ENCODE measurements at places on chromosomes 12 and 14.

GRCh38 chr12:2231956-2232355 is 179.2 kb downstream of the CACNA1C start:
- DNase-seq: no peak

GRCh38 chr14:52023518-52023917 is 34.2 kb downstream of the RTRAF start:
- no peak for DNase-seq

DNA sequence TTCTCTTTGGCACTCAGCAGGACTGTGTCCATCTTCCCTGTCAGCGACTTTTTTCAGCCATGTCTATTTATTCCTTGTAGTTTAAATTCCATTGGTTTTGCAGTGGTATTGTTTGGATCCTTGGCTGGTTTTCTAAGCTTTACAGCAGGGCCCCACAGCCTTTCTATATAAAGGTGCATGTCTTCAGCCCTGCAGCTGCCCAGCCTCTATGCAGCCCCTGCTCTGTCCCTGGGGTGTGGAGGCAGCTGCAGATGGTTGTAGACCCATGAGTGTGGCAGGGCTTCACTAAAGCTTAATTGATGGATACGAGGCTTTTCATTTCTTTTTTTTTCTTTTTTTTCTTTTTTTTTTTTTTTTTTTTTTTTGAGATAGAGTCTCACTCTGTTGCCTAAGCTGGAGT is 29.7 kb downstream of the SFSWAP start:
- no peak for DNase-seq

GRCh38 chr12:2413301-2413700 is 360.5 kb downstream of the CACNA1C start:
- DNase-seq: no peak

GRCh38 chr14:92122761-92123160 is 992 bp downstream of the CPSF2 start:
- DNase-seq: no peak

GRCh38 chr12:132766380-132767085 is 4.9 kb upstream of the ANKLE2 start:
- DNase-seq: no peak

- DNase-seq: no peak
Observed at GRCh38 chr12:31876568-31877424, 82.4 kb upstream of the RESF1 start.

GRCh38 chr14:51684760-51685159 is 33.0 kb downstream of the FRMD6 start:
- no peak for DNase-seq

DNA sequence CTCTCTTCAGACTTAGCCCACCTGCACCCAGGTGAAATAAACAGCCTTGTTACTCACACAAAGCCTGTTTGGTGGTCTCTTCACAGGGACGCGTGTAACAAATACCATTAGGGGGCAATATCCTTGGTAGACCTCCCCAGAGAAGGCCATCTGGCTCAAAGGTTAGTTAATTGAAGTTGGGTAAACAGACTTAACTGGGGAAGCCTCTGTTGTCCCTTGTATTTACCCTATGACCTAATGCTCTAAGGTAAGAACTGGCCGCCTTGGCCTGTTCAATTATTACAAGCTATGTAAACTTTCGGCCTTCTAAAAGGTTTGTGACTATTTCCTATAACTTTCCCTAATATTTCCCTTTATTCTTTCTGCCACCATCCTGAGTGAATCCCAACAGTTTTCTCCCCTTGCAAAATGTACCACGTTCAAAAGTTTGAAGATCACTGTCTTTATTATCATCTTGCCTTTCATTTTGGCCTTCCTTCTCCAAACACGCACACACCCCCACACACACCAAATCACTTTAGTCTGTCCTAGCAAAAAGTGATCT is 15.3 kb upstream of the LYZ start:
- no peak for DNase-seq

GRCh38 chr12:131830914-131831571 is 2.9 kb downstream of the MMP17 start:
- DNase-seq: no peak

DNA sequence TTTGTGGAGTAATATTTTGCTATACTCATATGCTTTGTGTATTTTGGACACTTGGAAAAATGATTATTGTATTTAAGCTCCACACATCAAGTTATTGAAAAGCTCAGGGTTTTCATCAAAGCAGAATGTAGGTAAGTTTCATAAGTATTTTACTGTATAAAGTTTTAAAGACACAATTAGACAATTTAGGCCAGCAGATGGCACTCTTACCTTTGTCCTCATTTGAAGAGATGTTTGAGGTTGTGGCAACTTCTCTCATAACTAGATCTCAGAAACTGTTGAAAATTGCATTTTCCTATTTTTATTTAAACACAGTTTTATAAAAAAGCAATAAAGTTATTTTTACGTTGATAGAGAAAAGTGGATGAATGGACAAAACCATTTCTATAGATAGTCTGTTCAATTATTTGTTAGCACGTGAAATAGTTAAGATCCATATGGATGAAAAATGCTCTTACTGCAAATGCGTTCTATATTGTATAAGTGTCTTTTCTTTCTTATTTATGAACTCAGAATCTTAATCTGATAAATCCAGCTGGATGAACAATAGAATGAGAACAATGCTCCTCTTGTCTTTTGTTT is 300.0 kb downstream of the AEBP2 start:
- DNase-seq: no peak

DNA sequence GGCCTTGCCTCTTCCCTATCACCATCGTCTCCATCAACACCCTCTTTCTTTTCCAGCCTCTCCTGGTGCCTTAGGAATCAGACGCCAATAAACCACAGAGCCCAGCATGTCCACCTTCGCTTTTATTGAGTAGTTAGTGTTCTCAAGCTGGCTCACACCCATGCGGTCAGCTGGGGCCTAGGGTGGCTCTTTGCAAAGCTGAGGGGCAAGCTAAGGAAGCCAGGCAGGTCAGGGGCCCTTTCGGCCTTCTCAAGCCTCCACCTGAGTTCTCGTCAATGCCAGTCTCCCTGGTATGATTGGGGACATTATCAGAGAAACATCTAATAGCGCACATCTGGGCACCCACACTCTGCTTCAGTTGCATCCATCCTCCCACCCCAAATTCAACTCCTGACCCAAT is 737 bp upstream of the TEX52 start:
- DNase-seq: no peak

GRCh38 chr12:43764528-43764927 is 5.8 kb downstream of the IRAK4 start:
- no peak for DNase-seq

GRCh38 chr12:130044991-130045621 is 117.2 kb upstream of the FZD10 start:
- no peak for DNase-seq

DNA sequence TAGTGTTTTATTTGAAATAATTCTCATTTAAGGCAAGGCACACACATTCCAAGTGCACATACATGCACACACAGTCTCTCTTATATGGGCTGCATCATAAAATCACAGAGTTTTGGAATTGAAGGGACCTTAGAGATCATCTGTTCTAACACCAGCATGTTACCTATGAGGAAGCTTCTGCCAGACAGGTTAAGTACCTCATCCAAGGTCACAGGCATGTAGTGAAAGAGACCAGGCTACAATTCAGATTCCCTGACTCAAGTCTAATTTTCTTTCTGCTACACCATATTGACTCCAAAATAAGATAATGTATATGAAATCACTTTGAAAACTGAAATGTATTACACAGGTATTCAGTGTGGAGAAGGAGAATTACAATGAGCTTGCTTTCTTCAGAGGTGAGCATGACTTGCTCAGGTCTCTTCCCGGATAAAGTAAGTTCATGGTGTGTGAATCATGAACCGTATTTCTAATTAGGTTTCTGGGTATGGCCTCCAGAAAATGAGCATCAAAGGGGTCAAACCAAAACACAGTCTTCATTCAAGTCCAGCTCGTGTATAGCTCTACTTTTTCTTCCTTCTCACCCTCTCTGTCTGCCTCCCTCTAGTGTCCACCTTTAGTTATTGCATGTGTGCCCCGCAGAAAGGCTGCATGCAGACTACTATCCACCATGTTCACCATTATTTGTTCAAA is 411.9 kb downstream of the FUT8 start:
- DNase-seq: peak; percentile 14

GRCh38 chr12:6120796-6121473 is 3.5 kb downstream of the VWF start:
- no peak for DNase-seq

GRCh38 chr12:80862531-80862930 is 75.2 kb downstream of the LIN7A start:
- no peak for DNase-seq

DNA sequence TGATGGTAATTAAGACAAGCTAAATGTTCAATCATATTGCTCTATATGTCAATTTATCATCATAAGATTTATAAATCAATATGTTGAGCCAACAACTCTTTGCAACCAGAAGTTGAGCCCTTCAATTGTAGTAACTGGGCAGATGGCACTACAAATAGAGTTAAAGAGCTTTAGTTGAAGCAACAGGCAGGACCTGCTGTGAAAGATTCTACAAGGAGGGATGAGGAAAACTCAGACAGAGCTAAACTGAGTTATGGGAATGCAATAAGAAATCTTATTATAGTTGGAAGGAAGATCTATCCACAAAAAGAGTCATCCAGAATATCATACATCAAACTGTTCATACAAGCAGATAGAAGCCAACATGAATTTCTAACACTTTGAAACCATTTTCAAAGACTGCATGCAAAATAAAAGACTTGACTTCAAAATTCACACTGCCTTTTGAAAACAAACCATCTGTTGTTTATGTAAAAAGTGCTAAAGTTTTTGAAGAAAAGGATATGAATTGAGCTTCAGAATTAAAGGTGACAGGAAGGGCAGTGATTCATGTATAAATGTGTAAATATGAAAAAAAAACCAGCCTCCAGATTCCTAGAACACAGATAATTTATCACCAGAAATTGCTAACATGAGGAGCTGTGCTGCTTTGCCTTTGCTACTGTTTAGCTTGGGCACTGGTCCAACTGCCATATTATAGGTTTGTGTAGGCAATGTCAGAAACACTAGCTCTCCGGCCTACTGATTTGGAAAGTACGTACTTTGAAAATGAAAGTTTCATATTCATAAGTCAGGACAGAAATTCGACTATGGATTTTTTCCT is 133.2 kb downstream of the SLC35F4 start:
- no peak for DNase-seq

DNA sequence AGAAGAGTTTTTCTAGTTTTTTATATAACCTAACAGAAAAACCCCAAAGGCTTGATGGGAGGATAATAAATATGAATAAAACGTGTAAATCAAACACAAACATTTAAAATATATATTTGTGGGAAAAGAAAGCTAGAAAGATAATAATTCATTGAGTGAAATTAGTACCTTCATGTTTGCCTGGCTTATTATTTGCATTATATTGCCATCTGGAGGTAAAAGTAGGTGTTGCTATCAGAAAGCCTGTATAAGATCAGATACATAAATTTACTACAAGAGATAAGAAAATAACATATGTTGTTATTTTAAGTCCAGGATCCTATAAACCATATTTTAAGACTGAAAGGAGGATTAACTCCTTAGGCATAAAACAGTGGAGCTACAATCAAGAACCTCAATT is 77.7 kb downstream of the NTS start:
- DNase-seq: no peak

DNA sequence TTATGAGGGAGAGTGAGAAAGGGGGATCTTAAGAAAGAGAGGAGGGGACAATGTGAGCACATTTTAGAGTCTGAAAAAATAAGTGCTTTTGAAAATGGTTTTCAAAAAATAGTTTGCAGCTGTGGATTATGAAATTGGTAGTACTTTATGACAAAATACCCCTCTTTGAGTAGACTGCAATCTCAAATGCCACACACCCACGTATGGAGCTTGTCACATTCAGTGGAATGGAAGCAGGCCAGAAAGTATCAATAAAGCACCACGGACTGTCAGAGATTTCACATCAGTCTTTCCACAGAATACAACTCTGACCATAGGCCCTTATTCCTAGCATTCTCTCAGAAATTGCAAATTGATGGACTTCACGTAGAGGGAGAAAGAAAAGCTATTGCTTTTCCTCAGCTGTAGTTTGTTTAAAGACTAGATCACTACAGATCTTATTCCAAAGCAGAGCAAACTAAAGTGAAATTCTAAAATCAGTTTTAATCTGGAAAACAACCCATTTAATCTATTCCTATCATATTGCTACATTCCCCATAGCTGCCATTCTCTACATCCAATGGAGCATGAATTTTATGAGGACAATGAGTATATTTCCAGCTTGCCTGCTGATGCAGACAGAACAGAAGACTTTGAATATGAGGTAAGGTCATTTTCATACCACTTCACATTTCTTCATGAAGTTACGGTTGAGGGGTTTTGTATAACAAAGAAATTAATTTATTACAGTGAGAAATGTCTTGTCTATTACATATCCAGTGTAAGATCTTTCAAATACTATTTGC is 321.3 kb downstream of the PDZRN4 start:
- DNase-seq: no peak

- DNase-seq: no peak
Observed at GRCh38 chr12:115210533-115211252, 526.7 kb upstream of the TBX3 start.

Measured in NCI-H1048 (cell line).